ENCODE measurements at places on chromosomes 2 and 18.

- DNase-seq, result no peak
Measured at GRCh38 chr2:240933966-240934700, 28.0 kb downstream of the CROCC2 start.

DNA sequence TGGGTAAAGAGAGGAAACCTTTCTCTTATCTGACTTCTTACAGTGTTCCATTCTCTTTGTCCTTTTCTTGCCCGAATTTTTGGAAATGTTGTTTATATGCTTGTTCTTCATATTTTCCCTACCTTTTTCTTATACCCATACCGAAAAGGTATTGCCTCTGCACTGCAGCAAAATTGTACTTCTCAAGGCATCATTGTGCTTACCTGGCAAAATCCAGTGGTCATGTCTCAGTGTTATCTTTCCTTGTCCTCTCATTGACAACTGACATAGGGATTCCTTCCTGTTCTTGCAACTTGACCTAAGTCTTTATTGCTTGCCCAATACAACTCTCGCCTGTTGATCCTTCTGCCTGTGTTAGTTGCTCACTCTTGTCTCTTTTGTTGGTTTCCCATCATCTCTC lies 842.2 kb downstream of the CNTNAP5 start:
- DNase-seq, result no peak

- no peak for DNase-seq
Measured at GRCh38 chr2:126883666-126884040, 15.0 kb upstream of the TEX51 start.

GRCh38 chr2:48545244-48545643 lies 15.3 kb downstream of the STON1 start:
- no peak for DNase-seq

DNA sequence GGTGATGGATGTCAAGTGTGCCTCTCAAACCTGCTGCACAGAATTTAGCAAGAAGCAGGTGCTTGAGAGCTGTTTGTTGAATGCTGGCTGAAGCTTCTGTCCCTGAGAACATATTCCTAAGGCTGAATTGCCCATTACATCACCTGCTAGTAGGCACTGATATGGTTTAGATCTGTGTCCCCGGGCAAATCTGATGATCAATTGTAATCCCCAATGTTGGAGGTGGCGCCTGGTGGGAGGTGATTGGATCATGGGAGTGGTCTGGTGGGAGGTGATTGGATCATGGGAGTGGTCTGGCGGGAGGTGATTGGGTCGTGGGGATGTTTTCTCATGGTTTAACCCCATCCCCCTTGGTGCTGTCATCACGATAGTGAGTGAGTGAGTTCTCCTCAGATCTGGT lies 128.0 kb downstream of the HRH4 start:
- no peak for DNase-seq

- DNase-seq, result no peak
Measured at GRCh38 chr2:182858671-182859070, 7.8 kb downstream of the FRZB start.

- DNase-seq, result no peak
Measured at GRCh38 chr2:26075173-26075572, 41.3 kb downstream of the RAB10 start.

DNA sequence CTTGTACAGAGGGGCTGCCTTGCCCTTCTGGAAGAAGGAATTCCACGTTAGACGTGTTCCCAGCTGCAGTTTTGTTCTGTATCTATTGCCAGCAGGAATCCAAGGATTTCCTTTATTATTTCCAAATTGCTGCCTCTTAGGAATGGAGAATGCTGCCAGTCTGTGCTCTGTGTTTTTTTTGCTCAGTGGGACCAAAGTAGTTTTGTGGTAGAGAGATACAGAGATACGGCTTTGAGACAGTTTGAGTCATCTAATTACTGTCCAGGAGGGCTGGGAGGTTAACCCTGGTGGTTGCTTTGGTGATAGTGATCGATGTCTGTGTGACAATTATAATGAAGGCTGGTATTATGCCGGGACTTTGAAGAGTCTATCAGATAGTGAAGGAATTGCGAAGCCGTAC lies 26.3 kb downstream of the ASAP2 start:
- no peak for DNase-seq

GRCh38 chr2:191625016-191625415 lies 52.9 kb upstream of the NABP1 start:
- DNase-seq, result peak; percentile 19

DNA sequence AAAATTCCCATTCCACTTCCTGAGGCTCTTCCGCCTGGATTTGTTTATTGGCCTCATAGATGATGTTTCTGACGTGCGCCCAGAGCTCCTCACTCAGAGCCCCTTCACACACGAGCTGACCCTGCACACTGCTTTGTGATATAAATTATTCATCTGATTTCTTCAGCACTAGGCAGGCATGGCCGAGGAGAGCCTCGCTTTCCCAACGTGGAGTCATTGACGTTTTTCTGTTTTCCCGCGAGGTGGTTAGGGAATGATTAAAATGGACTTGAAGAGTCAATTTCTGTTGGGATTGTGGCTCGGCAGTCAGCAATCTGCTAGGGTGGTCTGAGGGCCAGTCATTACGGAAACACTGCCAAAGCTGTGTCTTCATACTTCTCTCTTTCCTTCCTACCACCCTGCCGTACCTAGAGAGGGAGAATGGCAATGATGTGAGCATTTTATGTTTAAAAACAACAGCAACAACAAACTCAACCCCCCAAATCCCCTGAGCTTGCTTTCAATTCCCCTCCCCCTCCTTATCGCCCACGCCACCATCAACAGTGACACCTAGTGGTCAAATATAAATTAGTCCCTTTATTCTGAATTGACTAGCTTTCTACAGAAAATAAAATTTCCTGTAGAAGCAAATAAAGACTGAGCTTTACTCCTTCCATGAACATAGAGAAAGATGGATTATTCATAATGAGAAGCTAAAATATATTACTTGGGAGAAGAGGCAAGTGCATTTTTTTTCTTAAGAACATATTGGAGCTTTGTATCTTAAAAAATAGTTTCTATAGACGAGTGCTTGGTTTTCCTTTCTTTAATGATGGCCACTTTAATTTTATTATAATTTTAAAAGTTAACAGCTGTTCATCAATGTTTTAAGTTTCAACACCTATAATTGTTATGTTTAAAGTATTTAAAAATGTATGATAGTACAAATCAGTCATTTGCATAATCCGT lies 285.1 kb downstream of the MTX2 start:
- no peak for DNase-seq

DNA sequence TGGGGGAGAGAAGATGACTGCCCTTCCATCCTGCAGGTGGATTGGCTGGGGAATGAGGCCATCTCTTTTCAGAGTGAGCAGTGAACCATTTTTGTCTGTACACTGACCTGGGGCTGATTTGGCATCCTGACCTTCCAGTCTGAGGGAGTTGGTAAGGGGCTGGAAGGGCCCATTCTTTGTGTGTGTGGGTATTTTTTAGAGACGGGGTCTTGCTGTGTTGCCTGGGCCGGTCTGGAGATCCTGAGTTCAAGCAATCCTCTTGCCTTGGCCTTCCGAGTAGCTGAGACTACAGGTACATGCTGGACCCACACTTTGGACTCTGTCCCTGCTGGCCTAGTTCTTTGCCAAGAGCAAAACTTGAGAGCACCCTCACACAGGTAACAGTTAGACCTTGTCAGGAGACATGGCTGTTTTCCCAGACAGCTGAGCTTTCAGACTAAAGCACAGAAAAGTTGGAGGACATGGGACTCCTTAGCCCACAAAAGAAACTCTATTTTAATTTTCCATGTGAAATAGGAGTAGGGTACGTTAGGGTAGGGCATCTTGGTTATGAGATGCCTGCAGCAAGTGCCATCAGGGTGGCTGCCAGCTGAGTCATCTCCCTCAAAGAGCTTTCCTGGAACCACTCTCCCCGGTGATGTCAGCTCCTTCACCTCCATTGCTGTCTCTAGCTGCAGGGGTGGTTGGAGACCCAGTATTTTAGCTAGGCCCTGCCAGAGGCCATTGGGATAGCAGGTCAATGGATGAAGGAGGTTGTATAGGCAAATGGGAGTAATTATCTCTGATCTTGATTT lies 60.7 kb downstream of the DGKD start:
- no peak for DNase-seq

DNA sequence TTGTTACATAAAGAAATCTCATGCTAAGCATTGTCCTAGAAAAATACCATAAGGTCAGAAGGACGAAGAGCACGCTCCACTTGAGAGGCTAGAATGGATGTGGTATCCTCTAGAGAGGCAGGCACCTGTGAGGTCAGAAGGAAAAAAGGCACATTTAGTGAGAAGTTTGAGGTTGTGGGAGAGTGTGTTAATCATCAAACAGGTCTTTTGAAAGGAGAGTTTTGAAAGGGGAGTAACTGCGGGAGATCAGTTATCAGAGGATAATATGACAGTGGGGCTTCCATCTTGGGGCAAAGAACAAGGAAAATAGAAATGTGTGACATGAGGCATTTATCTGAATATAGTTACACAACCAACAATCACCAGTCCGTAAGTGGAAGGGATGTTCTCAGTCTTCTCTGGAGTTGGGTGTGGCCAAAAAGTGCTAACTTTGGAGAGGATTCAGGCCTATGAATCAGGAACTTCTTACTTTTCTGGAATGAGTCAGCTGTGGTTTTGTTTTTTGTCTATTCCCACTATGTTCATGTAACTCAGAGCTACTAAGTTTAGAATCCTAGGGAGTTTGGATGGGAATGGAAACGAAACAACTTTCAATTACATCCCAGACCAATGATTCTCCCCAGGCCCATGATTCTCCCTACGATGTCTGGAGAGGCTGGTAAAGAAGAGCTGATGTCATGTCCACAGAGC lies 451.4 kb upstream of the ST6GAL2 start:
- DNase-seq, result no peak

DNA sequence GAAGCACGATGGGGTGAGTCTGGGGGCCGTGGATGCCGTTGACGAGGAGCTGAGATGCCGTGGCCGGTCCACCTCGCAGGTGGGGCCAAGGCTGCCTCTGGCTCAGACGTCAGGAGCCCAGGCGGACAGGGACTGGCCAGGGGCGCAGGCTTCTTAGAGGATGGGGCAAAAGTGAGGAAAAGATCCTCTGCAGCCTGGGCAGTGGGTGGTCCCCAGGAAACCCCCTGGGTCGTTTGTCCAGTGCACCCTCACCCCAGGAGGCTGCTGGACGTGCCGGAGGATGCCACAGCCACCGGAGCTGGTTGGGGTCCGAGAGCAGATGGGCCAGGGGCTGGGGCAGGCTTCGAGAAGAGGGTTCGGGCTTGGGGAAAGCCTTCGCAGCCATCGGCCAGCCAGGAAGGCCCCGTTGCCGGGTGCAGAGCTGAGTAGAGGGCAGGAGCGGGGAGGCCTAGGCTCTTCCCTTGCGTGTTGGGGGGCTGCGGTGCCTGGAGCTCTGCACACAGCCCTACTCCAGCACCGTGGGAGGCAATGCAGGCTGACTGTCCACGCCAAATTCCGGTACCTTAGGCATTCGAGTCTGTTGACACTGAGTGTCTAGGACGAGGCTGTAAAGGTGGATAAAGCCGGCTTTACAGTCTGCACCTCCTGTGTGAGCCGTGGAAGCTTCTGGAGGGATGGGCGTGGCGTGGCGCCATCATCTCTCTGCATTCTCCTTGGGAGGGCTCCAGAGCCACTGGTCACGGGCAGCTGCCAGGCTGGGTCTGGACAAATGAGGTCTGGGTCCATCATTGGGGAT lies 18.8 kb downstream of the GPC1 start:
- no peak for DNase-seq

GRCh38 chr2:328761-329160 lies 40.9 kb upstream of the ALKAL2 start:
- DNase-seq, result no peak
